ENCODE measurements at places on chromosomes 16 and 17.

- DNase-seq = no peak
Observed at GRCh38 chr17:82794781-82795482, 43.1 kb downstream of the TBCD start.

- DNase-seq = no peak
Observed at GRCh38 chr17:75020331-75021110, 8.1 kb downstream of the MRPL58 start.

- DNase-seq = no peak
Observed at GRCh38 chr17:58007781-58008706, 998 bp upstream of the SRSF1 start.

- no peak for DNase-seq
Observed at GRCh38 chr16:49049644-49050043, 232.0 kb downstream of the CBLN1 start.

DNA sequence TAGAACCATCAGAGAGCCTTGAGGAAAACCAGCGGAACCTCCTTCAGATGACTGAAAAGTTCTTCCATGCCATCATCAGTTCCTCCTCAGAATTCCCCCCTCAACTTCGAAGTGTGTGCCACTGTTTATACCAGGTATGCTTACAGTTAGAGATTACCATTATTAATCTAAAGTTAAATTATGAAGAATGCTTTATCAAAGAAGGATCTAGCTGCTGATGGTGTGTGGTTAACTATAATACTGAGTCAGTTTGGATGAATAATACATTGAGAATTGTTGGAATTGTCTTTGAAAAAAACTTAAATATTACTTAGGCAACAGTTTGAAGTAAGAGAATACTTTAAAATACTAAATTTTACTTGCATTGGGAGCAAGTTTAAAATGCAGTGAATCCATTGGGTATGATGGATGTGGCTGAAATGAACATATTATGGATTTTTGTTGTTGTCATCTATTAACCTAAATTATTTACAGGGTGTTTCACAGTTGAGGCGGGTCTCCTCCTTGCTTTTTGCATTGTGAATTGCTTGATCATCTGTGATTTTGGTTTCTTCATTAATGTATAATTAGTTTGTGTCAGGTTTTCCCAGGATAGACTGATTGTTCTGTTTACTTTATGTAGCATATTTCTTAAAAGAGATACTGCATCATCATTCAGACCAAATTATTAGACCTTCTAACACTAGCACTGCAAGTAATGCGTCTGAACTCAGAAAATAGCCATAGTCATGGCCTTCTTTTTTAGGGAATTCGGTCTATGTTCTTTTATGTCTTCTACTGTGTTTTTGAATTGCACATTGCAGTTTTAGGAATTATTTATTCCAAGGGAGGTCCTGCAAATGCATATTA is 47.8 kb downstream of the OMG start:
- DNase-seq = peak; percentile 58

- peak; percentile 75 for DNase-seq
Observed at GRCh38 chr17:30376621-30377452, 1.9 kb upstream of the CPD start.

GRCh38 chr16:54425681-54426552 is 139.3 kb upstream of the IRX3 start:
- DNase-seq = no peak

- DNase-seq = no peak
Observed at GRCh38 chr16:4531811-4532210, 6.8 kb downstream of the CDIP1 start.

- no peak for DNase-seq
Observed at GRCh38 chr16:30472328-30472942, at the start of gene ITGAL. Gene ITGAL, plus strand, starts transcription at chr16:30472742. Its CDS starts 96 bp downstream, at chr16:30472838.

GRCh38 chr16:84084570-84085270 is 32.0 kb downstream of the MBTPS1 start:
- peak; percentile 55 for DNase-seq

GRCh38 chr16:143047-143446 is 4.6 kb upstream of the NPRL3 start:
- no peak for DNase-seq

- peak; percentile 88 for DNase-seq
Observed at GRCh38 chr16:81711657-81712319, 67.3 kb upstream of the PLCG2 start.

DNA sequence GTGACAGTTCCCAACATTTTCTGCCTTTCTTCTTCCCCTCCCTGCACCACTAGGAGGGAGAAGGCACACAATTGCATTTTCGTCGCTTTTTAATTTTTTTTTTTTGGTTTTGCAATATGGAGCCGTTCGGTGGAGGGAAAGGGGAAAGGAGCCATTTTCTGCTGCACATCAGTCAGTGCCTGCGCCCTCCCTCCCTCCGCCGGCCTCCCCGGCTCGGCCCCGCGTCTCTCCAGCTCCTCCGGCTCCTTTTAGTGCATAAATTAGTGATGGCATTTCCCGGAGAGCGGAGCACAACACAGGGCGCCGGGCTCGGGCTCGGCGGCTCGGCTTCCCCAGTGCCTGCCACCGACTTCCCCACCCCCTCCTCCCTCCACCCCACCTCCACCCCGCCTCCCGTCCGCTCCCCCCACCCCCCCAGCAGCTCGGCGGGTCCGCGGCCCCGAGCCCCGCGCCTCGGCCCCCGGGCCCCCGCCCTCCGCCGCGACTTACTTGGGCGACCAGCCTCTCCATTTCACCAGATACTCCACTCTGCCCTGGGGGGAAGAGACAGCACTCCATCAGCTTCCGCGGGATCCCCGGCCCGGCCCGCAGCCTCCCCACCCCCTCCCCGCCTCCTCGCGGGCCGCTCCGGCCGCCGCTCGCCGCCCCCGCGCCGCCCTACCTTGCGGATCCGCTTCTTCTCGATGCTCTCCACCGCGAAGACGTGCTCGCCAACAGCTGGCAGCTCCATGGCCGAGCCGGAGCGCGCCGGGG is 542 bp downstream of the CBX4 start:
- peak; percentile 61 for DNase-seq

- no peak for DNase-seq
Observed at GRCh38 chr17:6245301-6246177, 175.4 kb downstream of the WSCD1 start.

GRCh38 chr17:56665864-56666263 is 72.4 kb downstream of the NOG start:
- DNase-seq = no peak

DNA sequence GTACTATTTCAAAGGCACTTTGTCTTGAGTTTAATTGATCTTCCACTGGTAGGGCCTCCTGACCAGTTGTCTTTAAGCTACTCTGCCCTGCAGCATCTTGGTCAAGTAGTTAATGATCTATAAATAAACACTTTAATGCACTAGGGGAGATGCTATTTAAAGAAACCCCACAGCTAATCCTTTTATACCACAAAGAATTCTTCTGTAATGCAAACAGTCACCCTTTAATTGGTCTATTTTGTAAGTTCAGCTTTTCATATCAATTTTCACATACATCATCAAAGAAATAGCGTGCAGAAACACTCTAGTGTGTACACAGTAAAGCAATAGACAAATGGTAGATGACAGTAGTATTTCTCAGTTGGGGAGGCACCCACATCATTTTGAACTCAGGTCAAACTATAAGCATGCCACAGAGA is 70.3 kb downstream of the PMP22 start:
- no peak for DNase-seq

GRCh38 chr17:12231355-12231682 is 210.6 kb downstream of the MAP2K4 start:
- DNase-seq = no peak

GRCh38 chr16:62853887-62854286 is 817.6 kb upstream of the CDH8 start:
- no peak for DNase-seq

DNA sequence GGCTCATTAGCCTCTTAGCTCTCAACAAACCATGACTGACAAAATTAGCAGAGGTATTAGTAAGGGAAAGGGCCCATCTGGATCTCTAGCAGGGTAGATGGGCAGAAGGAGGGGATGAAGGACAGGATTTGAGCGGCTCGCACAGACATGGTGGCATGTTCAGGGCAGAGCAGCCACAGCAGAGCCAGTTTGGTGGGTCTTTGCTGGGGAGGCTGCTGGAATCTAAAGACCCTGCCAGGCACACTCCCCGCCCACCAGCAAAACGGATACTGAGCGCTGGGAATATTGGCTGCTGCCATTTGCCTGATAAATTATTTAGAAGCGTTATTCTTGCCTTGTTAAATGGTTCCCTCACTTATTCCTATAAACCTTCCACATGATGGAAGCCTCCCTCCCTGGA is 20.7 kb upstream of the NAT9 start:
- DNase-seq = no peak

DNA sequence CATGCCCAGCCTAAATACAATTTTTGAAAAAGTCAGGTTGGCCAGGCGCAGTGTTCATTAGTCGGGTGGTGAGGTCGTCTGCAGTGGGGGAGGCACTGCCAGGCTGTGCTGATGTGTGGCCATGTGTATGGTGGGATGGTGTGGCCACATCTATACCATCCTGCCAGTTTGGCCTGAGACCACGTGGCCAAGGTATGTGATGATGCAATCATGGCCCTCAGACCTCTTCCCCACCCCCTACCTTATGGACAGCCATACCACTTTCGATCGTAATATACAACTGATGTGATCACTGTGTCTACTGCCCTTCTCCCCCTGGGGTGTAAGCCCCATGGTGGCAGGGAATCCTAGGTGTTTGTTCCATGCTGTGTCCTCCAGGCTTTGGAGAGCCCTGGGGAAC is 23.7 kb downstream of the SBK1 start:
- no peak for DNase-seq

GRCh38 chr16:80932708-80933095 is 74.0 kb downstream of the CMC2 start:
- DNase-seq = peak; percentile 64

DNA sequence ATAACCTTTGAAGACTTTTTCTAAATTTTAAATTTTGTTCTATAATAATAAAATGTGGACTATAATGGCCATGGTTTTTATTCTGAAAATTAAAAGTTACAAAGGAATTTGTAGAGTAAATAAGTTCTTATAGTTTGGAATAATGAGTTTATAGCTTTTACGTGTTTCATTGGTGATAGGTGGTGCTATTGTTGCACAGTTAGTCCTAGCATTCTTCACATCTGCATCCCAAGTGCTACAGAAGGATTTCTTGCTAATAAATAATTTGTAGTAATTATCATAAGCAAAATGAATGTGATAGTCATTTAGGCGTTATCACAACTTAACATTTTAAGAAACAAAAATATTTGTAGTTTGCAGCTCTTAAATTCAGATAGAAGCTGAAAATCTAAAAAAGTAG is 67.9 kb downstream of the BCAS3 start:
- peak; percentile 50 for DNase-seq

DNA sequence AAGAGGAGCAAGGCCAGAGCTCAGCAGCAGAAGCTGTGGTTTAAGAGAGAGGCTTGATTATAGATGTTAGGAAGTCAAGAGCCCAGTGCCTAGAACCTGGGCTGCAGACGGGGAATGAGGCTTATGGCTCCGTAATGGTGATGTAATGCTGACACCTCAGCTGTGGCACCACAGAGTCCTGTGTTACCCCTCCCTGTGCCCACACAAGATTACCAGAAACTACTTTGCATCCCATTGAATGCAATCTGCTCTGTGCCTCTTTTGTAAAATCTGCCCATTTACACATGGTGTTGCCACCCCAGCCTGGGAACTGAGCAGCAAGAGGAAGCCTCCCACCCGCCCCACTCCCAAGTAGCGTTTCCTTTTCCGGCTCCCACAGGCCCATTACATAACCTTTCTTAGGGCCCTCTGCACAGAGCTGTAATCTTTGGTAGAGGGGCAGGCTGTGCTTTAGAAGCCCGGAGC is 57.0 kb downstream of the PITPNC1 start:
- DNase-seq = no peak

- DNase-seq = peak; percentile 21
Observed at GRCh38 chr17:18280766-18281371, 20.4 kb downstream of the MIEF2 start.

- peak; percentile 30 for DNase-seq
Observed at GRCh38 chr17:44844390-44844830, 3.3 kb upstream of the HIGD1B start.

Data from fibroblast of lung (primary cell).